NCI-H187 (cell line): ENCODE measurements at places on chromosomes 6 and 20.

- DNase-seq = no peak
Observed at GRCh38 chr20:48600470-48600945, 227.3 kb downstream of the PREX1 start.

DNA sequence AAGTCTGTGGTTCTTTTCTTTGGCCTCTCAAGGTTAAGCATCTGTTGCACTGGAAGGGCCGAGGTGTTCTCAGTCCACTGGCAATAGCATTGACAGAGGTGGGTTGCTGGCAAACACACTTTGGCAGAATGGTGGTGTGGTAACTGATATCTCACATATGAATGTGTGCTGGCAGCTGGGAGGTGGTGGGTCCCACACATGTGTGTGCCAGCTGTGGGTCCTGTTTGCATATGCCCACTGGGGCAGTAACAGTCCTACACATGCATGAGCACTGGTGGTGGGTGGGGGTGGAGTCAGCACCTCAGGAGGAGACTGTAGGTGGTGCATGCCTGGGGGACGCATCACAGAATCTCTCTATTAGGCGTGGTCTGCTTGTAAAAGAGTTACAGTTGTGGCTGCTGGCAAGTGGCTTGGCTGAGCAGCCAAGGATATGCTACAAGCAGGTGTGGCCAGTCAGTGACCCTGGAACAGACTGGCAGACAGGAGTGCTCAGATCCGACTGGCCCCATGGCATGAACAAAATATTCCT lies 934.3 kb downstream of the GRIK2 start:
- DNase-seq = no peak

- no peak for DNase-seq
Observed at GRCh38 chr6:95551678-95552324, 25.5 kb upstream of the MANEA start.

DNA sequence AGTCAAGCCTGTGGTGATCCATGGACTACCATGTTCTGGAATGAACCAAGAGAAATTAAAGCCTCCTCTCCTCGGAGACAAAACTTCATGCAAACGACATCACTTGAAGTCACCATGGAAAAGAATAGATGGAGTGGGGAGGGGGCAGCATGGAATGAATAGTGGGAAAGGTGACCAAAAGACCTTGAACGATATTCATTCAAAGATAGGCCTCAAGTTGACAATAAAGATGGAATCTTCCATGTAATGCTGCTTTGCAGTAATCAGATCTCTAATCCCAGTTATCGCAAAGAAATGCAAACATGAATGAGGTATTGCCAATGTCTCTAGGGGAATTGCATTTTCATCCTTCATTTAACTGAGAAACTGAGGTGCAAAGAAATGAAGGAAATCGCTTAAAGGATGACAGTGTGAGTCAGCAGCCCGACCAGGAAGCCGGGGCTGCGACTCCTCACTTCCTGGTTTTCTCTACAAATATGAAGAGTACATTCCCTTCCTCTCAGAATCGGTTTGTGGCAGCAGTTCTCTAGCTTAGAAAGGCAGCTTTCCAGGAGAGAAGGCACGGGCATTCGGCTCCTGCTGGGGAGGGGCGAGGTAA lies 65.6 kb upstream of the RREB1 start:
- no peak for DNase-seq

DNA sequence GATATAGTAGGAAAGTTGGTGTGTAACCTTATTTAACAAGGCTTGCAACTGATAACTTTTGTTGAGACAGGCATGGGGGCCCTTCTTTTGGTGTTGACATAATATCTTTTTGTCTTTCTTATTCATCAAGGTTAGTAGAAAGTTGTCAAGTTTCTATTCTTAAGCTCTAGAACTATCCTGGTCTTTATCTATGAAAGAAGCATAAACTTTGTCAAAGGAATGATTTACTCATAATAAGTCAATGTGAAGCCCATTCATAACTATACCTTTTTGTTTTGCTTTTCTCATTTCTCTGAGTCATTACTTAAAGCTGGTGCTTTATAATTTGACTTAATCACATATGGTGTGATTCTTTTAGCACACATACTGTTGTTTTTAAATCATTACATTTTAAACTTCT lies 312.4 kb downstream of the UTRN start:
- DNase-seq = no peak

DNA sequence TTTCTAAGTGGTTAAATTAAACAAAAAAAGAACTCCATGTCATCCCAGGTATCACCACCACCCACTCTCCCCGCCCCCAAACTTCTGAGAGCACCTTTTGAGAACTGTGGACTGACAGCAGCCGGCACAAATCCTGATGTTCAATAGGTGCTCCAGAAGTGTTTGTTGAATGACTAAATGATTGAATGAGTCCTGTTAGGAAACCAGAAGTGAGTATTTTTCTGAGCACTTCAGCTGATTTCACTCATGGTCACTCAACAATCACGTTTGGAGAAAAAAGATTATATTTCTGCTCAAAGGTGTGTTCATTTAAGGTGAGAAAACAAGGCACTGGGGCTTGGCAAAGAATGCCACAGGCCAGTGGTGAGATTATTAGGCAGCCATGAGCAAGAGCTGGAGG lies 6.2 kb upstream of the HNF4A start:
- no peak for DNase-seq

DNA sequence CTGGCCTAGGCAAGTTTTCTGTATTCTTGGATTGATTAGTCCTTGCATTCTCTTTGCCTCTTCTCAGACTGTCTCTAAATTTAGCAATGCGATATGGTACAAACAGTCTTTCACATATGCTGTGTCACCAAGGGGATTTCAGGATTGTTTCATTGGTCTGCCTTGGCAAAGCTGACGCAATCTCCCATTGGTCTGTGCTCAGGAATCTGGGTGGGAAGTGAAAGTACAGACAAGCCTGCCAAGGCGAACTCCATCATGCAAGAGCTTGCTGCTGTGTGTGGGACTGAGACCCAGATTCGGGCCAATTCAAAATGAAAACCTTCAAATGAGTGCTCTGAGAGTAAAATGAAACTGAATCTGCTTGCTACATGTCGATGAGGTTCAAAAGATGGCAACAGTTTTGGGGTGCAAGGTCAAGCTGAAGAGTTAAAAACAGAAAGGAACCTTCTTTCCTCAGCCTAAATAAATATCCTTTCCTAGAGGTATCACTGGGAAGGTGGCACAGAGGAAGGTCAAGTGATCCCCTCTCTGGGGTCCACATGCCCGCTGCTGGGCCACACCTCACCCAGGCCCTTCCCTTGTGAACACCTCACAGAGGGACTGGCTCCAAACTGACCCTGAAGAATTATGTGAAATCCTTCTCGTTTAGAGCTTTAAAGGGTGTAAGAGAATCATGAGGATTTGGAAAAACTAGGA lies 198.8 kb upstream of the PREP start:
- DNase-seq = no peak

- DNase-seq = no peak
Observed at GRCh38 chr6:14754751-14755513, 490.9 kb upstream of the JARID2 start.

- no peak for DNase-seq
Observed at GRCh38 chr6:72770959-72771358, 149.1 kb downstream of the KCNQ5 start.

DNA sequence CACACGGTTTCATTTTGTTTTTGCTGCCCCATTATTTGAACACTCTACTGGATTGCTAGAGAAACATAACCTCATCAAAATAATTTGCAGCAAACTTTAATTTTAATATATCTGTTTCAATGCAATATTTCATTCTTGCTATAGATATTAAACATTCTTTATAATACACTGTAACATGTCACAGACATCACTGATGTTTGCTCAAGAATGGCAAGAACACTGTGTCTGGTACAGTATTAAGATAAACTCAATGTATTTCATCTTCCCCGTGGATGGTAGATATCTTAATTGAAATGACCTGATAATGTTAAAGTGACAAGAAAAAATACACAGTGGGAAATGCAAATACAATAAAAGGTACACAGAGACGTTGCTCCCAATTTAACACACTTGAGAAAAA lies 86.0 kb downstream of the PTCHD4 start:
- no peak for DNase-seq

DNA sequence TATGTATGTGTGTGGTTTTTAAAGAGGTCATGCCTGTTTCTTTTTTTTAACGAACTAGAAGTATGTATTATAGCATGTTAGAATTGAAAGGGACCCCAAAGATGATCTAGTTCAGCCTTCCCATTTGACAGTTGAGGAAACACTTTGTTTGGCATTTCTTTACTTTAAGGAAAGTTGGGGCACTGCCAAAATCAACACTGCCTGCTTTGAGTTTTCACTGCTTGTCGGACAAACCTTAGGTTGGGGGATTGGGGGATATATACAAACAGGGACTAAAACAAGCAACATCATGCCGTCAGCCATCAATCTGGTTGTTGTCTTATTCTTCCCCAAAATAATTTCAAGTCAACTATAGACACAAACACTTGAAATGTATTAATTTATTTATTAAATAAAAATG lies 14.1 kb upstream of the CALHM6 start:
- no peak for DNase-seq

DNA sequence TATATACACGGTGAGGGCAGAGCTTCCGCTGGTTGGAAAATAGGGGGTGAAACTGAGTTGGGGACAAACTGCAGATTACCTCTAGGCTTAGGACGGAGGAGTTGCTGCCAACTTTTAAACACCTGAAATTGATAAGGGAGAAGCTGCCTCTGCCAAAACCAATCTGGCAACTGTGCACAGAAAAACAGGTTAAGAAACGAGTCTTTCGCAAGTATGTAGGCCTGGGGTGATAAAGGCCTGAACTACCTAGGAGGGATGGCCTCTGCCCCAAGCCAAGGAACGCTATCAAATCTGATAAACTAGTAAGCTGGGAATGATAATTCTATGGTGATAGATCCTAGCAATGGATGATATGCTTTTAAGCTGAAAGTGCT lies 149.9 kb upstream of the QKI start:
- DNase-seq = no peak

- DNase-seq = no peak
Observed at GRCh38 chr6:87784051-87784450, 82.0 kb upstream of the AKIRIN2 start.

GRCh38 chr6:124223611-124224345 lies 420.1 kb downstream of the NKAIN2 start:
- DNase-seq = no peak

DNA sequence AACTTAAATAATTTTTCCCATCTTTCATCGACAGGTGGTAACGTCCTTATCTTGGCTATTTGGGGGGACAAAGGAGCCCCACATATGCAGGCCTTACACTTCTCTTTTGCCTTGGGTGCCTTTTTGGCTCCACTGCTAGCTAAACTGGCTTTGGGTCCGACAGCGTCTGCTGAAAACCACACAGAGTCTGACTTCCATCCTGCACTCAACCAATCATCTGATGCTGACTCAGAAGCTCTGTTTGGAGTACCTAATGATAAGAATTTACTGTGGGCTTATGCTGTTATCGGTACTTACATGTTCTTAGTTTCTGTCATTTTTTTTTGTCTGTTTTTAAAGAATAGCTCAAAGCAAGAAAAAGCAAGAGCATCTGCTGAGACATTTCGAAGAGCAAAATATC lies 178.5 kb downstream of the SLC16A10 start:
- DNase-seq = no peak

- DNase-seq = no peak
Observed at GRCh38 chr6:133130863-133131262, 110.3 kb upstream of the EYA4 start.

- no peak for DNase-seq
Observed at GRCh38 chr6:41937472-41937860, 4.1 kb downstream of the CCND3 start.

DNA sequence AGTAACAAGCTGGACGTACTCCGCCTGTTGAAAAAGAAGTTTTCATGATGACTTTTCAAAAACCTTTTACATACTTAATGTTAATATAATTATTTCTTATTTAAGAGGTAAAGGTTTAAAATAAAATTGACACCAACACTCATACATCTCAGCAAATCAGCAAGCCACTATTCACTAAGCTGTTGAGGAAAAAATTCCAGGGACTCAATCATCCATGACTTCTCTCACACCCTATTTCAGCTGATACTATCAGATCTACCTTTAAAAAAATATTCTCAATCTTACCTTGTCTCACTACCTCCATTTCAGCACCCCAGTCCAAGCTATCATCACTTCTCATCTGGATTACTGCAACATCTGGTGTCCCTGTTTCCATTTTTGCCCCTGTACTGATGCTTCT lies 109.3 kb downstream of the HACE1 start:
- DNase-seq = no peak

DNA sequence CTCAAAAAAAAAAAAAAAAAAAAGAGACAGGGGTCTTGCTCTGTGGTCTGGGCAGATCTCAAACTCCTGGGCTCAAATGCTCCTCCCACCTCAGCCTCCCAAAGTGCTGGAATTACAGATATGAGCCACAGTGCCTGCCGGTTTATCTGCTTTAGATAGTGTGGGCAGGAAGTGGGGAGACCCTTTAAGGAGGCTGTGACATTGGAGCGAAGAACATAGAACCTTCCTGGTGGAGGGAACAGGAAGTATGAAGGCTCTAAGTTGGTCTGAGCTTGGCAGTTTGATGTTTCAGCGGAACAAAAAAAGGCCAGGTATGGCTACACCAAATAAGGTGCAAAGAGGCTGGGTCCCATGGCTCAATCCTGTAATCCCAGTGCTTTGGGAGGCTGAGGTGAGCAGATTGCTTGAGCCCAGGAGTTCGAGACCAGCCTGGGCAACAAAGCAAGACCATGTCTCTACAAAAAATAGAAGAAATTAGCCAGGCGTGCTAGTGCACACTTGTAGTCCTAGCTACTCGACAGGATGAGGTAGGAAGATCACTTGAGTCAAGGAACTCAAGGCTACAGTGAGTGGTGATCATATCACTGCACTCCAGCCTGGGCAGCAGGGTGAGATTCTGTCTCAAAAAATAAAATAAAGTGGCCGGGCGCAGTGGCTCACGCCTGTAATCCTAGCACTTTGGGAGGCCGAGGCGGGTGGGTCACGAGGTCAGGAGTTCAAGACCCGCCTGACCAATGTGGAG lies 8.7 kb upstream of the ZMYND8 start:
- DNase-seq = no peak

DNA sequence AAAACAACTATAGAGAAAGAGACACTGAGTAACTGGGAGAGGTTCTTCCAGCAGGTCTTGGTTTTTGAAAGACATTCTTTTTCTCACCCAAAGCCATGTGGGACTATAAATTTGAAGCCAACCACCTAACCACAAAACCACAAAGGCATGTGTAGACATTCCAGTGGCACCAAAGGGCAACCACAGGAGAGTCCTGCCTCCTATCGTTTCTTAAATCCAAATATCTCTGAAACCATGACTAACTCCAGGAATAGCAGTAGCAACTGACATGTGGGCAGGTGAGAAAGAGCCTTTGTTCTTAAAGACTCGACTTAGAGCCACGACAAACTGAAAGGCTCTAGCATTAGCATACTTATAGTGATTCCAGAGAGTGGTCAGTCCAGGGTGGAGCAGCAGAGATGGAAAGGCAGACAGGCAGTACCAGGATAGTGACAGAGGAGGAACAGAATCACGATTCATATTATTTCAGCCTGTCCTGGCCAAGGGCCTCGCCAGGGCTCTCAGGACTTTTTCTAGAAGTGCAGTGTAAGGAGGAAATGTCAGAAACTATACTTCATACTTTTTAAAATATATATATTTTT lies 9.4 kb upstream of the COL9A1 start:
- no peak for DNase-seq
